ENCODE measurements at places on chromosomes 6 and 20.

- no peak for DNase-seq
Observed at GRCh38 chr6:62265906-62266525, 20.0 kb downstream of the KHDRBS2 start.

DNA sequence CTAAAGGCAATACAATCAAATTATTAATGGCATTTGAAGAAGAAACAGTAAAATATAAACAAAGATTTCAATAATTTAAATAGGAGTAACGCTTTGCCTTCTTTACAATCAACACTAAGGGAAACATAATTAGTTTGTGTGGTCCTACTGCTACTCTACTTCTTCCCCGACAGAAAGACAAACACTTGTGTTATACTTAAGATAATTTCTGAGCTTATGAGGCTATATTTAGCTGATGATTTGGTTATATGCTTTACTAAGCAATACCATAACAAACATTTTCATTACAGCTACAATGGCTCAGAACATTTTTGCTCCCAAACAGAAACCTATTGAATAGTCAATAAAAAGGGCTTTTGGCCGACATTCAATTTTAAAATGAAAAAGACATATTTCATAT, 1217.2 kb upstream of the GJE1 start:
- no peak for DNase-seq

DNA sequence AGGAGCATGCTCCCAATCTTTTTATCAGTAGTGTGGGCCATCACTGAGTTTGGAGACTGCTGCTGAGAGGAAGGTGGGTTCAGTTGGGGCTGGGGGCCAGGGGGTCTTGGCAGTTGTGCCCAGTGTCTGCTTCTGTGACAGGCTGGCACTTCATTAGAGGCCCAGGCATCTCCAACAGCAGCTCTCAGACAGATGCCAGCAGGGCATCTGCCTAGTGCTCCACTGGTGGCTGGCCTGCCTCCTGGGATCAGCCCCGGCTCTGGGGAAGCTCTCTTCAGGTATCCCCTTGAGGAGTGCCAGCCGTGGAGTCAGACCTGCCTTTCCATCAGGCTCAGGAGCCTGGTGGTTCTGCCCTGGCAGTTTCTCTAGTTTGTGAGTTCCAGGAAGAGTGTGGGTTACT, 77.3 kb downstream of the DTD1 start:
- no peak for DNase-seq

DNA sequence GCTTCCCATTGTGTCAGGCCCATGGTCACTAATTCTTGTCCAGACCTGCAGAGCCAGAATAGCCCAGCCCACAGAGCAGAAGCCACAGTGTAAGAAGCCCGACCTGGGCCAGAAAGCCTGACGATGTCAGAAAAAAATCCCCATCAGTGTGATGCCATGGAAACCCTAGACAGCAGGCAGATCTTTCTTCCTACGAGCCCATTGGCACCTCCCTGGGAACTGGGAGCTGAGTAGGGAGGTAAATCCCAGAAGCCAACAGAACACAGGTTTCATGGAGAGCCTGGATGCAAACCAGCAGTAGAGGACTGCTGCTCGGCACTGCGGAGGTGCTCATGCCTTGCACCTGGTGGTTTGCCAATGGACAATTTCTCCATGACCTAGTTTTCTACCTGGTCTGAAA, 82.2 kb upstream of the SLC22A16 start:
- DNase-seq, result no peak

- DNase-seq, result peak; percentile 96
Observed at GRCh38 chr20:53216856-53217576, 244.9 kb downstream of the TSHZ2 start.

- no peak for DNase-seq
Observed at GRCh38 chr20:49699200-49699992, 14.3 kb downstream of the B4GALT5 start.

- DNase-seq, result no peak
Observed at GRCh38 chr20:64080813-64081623, 1.1 kb downstream of the OPRL1 start.

- no peak for DNase-seq
Observed at GRCh38 chr20:44008806-44009678, 94.4 kb downstream of the TOX2 start.

GRCh38 chr6:41288030-41288753, 1.7 kb upstream of the TREM1 start:
- DNase-seq, result no peak

- no peak for DNase-seq
Observed at GRCh38 chr20:39702701-39703349, 740.7 kb downstream of the DHX35 start.
